Mesothelial cell of epicardium (in vitro differentiated cells): ENCODE measurements at places on chromosomes 1 and 21. TPM values are rescaled to one million over a fixed set of nuclear protein-coding genes. Genes with fewer than 3 reads are reported as not detected.

DNA sequence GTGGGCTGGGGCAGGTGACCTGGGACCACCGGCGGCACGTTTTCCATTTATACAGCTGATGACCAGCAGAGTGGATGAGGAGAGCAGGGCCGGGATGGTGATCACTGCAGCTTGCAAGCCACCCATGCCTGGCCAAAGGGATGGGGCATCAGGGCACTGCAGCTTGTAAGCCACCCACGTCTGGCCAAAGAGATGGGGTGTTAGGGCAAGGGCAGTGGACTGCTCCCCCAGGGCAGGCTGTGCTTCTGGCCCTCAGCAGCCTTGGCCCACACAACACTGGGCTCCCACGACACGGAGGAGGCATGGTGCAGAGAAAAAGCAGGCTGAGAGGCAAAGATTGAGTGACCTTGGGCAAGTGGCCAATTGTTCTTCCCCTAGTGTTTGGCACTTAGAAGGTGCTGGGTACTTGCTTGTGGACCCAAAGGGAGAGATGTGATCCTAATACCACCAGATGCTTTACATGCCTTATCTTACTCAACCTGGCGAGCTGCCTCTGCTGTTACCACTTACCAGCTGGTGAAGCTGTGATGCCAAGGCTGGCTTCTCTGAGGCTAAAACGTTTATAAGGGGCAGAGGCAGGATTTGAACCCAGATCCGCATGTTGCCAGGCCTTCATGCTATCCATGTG is 48.3 kb downstream of the TRIM62 start:
- no peaks in the 10 kb centered on the region for H3K27me3 ChIP-seq
- DNase-seq = no peak
- peaks cover 6% of the 10 kb centered on the region for H3K4me1 ChIP-seq

EXTL1 gene
- 6.9 to 8.2 TPM (median 7.1 TPM) in 3 replicates for total RNA-seq

DNA sequence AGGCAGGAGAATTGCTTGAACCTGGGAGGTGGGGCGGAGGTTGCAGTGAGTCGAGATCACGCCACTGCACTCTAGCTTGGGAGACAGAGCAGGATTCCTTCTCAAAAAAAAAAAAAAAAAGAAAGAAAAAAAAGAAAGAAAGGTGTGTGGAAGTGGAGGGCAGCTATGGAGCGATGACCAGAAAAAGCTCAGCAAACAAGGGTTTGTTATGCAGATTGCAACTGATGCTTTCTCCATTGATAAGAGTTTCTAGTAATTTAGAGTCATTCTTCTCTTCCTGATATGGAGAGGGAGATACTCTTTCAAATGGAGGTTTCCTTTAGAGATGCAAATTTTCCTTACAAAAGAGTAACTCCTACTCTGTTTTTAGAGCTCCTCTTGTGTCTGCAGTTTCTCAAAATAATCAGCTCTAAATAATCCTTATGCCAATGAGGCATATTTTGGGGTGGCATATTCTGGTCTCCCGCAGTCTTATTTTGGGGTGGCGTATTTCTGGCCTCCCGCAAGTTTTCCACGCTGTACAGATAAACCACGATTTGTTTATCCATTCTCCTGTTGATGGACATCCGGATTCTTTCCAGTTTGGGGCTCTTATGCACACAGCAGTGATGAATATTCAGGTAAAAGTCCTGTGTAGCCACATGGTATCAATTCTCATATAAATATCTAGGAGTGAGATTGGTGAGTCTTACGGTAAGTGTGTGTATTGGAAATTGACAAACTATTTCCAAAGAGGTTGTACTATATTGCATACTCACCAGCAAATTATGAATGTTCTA is 30.7 kb upstream of the RCC2 start:
- H3K36me3 ChIP-seq = no peaks in the 10 kb centered on the region
- peaks cover 4% of the 10 kb centered on the region for H3K27me3 ChIP-seq
- no peak overlapping the region for H3K27ac ChIP-seq
- H3K4me3 ChIP-seq = no peak overlapping the region
- no peak for DNase-seq

- no peaks in the 10 kb centered on the region for H3K27me3 ChIP-seq
- DNase-seq = no peak
- H3K36me3 ChIP-seq = no peaks in the 10 kb centered on the region
- H3K27ac ChIP-seq = peak overlapping the region; percentile 66
- H3K4me3 ChIP-seq = peak overlapping the region; percentile 83
Measured at GRCh38 chr1:1373815-1374588, 1.0 kb downstream of the AURKAIP1 start.

DNA sequence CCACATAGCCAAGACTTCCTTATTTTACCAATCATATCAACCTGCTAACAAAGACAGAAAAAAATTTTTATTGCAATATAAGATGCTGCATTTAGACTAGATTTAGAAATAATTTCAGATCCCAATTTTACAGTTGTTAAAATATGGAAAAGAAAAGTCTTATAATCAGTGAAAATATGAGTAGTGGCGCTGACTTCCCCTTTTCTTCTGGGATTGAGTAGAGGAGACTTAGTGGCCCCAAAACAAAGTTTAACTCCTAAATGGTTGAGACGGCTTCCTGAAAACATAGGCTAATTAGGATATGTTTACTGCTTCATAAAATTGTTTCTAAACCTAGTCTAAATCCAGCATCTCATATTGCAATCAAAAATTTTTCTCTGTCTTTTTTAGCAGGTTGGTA is 68.4 kb downstream of the RAB3GAP2 start:
- peaks cover 28% of the 10 kb centered on the region for H3K36me3 ChIP-seq
- no peak overlapping the region for H3K27ac ChIP-seq
- H3K4me3 ChIP-seq = no peak overlapping the region
- H3K4me1 ChIP-seq = peaks cover 4% of the 10 kb centered on the region

DNA sequence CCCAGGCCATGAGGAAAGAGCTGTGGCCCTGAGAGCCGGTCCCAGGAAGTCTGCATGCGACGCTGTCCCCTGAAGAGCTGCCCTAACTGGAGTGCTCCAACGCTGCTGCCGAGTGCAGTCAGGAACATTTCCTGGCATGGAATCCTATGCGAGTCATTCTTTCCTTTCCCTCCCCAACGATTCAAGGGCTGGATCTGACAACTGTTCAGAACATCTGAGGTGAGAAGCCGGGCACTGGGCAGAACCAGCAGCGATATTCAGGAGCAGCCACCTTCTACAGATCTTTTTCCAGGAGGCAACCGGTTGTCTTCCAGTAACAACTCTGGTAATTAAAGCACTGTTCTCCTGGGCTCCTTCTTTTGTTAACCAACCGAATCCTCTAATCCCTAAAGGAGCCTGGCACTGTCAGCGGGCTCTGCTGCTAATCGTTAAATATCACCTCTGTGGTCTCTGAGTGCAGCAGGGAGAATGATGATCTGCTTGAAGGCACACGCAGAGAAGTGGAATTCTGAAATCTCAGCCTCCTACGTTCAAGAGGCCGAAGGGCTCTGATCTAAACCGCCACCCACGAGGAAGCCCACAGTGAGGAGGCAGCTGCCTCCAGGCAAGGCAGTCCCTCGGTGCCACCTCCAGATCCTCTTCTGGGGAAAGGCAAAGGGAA is 55.8 kb downstream of the SLC45A1 start:
- H3K27ac ChIP-seq = peak overlapping the region; percentile 95
- H3K4me1 ChIP-seq = peaks cover 80% of the 10 kb centered on the region
- H3K27me3 ChIP-seq = no peaks in the 10 kb centered on the region
- H3K4me3 ChIP-seq = no peak overlapping the region

DNA sequence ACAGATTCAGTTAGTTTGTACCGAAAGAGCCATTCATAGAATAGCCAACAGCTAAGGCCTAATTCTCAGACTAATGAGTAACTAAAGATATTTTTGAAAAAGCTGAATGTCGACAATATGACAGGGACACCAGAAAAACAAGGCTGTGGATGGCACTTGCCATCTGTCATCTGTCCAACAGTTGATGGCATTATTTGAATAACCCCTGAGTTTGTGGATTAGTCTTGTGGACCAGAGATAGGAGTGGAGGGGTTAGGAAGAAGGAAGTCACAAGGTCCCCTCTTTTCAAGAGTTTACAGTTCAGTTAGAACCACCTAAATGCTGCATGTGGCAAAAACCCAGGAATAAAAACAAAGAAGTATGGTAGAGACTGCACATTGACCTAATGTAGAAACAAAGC is 356.5 kb upstream of the DUSP10 start:
- no peaks in the 10 kb centered on the region for H3K36me3 ChIP-seq
- H3K4me1 ChIP-seq = peaks cover 3% of the 10 kb centered on the region
- H3K27me3 ChIP-seq = peaks cover 2% of the 10 kb centered on the region
- DNase-seq = no peak

- H3K4me1 ChIP-seq = no peaks in the 10 kb centered on the region
- DNase-seq = no peak
- H3K27me3 ChIP-seq = no peaks in the 10 kb centered on the region
- no peaks in the 10 kb centered on the region for H3K36me3 ChIP-seq
- H3K4me3 ChIP-seq = no peak overlapping the region
Measured at GRCh38 chr21:41585199-41585994, 77.4 kb upstream of the TMPRSS2 start.

GRCh38 chr21:42202321-42202720 is 16.6 kb upstream of the ABCG1 start:
- no peak overlapping the region for H3K27ac ChIP-seq
- DNase-seq = no peak
